MG63 (cell line): ENCODE measurements at places on chromosomes 6 and 20.

DNA sequence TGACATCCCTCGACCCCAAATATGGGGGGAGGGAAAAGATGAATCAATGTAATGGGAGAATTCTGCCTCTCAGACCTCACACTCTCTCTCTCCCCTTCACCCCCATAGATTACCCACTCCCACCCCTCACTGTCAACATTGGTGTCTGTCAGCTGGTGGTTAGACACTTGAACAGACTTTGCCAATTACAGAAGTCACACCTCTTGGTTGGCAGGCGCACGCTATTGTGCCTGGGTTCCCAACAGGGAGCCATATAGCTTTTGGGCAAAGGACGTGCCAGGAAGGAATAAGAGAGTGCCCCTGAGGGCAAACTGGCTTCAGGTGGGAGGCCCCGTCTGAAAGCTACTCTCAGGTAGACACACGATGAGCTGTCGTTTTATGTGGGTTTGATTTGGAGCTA is 54.1 kb upstream of the FYN start:
- no peak for DNase-seq

GRCh38 chr6:119891644-119892043 is 542.1 kb upstream of the MAN1A1 start:
- no peak for DNase-seq

DNA sequence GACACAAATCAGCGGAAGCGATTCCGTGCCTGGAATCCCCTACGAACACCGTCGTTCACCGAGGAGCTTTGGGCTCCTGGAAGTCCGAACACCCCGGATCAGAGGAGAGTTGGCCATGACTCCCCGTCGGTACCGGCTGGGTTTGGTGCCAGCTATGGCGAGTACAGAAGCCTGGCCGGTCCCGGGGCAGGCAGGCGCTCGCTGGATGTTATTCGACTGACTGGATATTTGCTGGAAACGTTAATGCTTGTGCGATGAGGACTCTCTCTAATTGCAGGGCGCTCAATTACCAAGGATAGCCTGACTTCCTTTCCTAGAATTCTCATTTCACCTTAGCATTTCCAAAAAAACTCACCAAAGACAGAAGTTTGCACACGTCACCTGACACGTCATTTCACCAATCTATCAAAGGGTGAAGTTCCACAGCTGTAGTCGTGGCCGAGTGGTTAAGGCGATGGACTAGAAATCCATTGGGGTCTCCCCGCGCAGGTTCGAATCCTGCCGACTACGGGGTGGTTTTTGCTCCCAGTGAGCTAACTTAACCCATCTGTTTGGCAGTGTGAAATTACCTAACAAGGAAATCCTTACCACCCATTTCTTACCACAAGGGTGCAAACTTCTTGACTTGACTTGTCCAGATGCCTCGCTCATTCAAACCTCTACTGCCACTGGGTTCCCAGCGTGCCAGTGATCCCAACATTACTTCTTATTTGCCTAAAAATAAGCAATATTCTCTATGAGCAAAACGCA is 22.7 kb upstream of the ZNF184 start:
- peak; percentile 96 for DNase-seq

DNA sequence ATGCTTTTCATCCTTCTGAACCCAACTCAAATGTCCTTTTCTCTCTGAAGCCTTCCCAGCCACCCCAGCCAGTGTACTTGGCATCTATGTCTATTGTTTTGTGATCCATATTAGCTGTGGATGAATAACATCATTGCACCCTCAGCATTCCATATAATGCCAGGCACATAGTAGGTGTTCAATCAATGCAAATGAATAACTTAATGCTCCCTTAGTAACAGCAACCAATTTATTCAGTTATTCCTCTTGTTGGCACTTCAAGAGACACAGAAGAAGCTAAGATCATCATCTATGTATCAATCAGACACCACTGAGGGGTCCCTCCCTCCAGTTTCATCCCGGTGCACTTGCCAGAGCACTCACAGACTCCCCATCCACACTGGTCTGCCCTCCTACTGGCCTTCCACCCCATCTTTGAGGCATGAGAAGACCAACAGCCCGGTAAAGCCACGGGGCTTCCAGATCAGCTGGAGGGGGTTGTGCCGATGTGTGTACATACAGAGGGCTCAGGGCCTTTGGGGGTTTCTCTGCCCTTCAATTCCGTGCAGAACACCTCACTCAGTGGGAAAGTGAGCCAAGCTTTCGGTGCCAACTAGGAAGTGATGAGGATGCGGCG is 2.4 kb upstream of the TAF8 start:
- DNase-seq: no peak

GRCh38 chr6:1689141-1689540 is 79.4 kb downstream of the FOXC1 start:
- DNase-seq: no peak

- DNase-seq: no peak
These were observed 32.9 kb downstream of the FRK start for GRCh38 chr6:116027801-116028200.

GRCh38 chr20:49216991-49217578 is 2.1 kb upstream of the DDX27 start:
- peak; percentile 86 for DNase-seq

- no peak for DNase-seq
These were observed 20.8 kb downstream of the DUSP22 start for GRCh38 chr6:313087-313486.

DNA sequence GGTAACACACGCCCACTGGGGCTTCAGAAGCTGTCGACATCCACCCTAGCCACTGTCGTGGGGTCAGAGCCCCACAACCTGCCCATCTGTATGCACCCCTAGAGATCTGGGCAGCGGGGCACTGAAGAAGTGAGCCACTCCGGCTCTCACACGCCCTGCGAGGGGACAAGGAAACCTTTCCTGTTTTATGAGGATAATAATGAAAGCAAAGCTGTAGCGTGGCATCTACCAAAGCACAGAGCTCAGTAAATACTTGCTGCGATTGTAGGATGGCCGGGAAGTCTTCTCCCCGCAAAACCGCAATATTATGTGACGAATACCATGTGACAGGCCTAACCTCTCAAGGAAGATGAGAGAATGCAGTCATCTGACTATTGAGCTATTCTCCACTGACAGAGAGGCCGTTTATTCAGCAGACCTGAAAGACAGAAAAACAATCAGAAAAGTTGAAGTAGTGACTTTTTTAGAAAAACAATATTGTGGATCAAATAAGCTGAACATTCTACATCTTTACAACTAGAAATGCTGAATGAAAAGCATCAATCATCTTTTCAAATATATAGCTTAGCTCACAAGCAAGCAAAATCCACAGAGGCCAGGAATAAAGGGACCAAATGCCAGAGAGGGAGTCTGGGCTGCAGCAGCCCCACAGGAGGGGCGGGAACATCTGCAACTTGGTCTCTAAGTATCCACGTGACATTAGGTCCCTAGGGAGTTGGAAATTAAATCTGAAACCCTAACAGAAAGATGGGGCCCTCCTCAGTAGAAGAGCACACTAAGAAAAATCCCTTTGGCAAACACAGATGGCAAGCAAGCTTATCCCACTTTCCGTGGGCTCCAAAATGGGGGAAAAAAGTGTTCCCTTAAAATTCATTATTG is 207.8 kb downstream of the TTLL2 start:
- DNase-seq: no peak

DNA sequence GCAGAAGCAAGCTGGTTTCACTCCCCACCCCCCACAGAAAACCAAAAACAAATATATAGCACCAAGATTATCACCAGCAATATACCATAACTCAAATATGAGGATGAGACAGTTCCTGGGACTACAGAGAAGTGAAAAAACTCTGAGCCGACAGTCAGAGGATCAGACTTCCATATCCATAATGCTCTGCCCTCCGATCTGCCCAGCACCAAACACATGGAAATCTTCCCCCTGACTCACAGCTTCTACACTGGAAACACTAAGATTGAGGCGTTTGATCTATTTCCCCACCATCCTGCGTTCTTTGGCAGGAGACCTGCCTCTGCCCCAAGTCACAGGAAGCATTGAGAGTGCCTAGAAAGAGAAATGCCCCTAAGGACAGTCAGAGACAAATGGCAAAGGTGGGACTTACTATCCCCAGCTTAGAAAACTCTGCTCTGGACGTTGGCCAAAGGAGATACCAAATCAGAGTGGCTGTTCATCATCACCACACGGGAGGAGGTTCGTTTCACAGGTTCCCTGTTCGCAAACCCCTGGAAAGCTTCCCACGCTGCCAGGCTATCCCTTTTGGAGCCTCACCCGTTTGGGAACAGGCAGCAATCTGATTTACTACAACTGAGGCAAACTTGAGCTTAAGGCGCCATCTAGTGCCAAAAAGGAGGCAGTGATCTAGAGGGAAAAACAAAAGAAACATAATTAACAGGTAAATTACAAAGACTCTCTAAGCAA is 48.7 kb upstream of the SRSF6 start:
- peak; percentile 28 for DNase-seq

- no peak for DNase-seq
These were observed 118.3 kb downstream of the PSMB1 start for GRCh38 chr6:170434821-170435155.

DNA sequence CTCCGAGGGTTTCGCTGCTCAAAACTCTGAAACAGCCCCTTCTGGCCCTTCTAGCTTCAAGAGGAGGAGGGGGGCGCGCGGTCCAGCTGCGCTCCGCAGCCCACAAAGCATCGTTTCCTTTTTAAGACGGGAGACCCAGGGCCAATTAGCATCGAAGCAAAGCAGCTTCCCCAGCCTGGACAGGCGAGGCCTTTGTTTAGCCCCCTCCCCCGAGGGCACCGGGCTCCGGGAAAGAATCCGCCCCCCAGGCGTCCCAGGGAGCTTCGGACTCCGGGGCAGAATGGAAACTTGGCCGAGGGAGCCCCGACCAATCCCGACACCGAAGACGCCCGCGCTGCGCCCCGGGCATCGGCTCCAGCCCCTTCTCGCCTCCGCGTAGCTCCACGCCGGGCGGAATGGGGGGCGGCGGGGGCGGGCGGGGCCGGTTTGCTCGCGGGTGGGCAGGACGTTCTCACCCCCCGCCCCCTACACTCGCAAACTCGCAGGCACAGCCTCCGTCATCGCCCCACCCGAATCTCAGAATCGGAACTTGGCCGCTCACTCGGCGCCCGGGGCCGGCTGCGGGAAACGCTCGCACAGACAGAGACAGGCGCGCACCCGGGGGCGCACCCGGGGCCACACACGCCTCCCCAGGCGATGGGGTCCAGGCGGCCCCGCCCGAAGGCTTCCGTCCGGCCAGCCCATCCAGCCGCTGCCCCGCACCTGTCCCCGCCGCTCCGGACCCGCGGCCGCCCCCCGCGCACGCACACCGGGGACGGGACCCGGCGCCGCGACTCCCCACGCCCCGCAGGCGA is 628 bp downstream of the NKAIN4 start:
- DNase-seq: no peak

DNA sequence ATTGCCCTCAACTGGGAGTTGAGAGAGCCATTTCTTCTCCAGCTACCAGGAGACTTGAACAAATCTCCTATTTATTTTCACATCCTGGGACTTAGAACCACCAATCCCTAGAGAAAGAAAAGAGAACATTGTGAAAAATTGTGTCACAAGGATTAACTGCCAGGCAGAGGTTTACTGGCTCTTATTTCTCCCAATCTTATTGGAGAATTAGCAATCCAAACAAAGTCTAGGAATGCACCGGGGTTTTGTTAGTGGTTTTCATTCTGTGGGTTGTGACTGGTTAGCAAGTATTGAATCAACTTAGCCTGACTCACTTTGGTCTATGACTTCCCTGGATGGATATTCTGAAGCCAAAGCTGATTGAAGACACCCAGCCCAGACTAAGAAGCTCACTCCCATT is 21.2 kb upstream of the ENPP5 start:
- peak; percentile 2 for DNase-seq

GRCh38 chr20:48733296-48733790 is 94.5 kb downstream of the PREX1 start:
- peak; percentile 36 for DNase-seq

- DNase-seq: no peak
These were observed 128.9 kb downstream of the ELOVL4 start for GRCh38 chr6:79818471-79818870.

DNA sequence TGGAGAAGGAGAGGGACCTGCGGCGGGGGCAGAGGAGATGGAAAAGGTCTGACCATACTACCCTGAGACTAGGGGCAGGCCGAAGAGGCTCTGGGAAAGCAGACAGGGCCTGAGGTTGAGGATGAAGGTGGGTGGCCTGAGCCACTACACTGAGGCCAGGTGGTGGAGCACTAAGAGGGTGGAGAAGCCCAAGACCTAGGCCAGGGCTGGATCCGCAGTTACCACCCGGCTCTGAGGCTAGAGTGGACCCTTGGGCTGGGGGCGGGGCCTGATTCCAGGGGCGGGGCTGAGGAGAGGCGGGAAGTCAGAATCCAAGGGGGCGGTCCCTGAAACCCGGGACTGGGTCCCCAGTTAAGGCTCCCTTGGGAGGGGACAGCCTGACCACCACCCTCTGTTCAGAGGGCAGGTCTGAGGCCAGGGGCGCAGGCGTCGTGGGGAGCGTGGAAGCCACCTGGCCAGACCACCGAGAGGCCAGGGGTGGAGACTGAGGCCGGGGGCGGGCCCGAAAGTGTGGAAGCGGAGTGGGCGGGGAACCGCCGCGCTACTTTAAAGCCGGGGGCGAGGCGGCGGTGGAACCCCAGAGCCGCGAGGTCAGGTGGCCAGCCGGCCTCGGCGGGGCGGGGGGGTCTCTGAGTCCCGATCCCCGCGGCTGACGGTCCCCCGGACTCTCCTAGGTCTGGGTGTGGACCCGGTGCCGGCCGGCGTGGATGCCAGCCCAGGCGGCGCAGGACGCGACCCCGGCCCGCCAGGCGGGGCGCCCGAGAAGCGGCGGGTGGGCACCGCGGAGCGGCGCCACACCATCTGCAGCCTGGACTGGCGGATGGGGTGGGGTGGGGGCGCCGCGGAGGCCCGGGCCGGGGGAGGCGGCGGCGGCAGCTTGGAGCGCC is 8.3 kb downstream of the CCM2L start:
- peak; percentile 50 for DNase-seq

DNA sequence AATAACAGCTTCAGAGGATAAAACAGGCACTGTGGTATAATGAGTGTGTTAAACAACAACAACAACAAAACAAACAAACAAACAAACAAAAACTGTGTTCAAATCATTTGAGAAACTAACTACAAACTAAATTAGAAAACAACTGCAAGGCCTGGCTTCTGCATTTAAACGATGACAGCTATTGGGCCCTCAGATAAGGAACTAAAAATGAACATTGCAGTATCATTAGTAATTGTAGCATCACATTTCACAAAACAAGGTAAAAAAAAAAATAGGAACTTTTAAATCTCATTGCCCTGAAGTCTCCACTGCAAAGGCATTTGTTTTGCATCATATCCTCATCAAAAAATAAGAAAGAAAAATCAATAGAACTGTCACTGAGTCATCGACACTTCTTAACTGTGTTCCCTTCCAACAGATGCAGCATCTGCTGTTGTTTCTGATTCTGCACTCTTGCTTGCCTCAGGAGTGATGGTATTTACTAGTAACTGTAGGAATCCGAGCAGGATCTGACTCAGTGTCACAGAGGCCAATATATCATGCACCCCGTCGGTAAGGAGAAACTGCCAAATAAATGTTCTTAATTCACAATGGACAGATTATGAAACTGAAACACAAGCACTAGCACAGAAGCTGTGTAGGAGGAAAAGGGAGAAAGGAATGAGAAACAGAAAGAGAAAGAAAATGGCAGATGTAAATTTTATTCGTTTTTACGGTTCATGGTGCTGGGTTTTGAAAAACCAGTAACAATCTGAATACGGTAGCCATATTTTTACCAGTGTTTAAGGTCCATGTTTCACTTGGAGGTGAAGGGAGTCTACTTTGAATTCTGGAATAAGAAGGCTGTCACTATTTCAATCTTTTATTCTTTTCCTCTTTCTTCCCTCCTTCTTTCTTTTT is 365.7 kb upstream of the EPHA7 start:
- peak; percentile 78 for DNase-seq
